Heart right ventricle (tissue), 16 donors: ENCODE measurements at places on chromosomes 16 and 17.

- no peak for DNase-seq
These were observed 12.2 kb downstream of the GJD3 start for GRCh38 chr17:40352237-40352778.

- DNase-seq: no peak
These were observed 5.7 kb downstream of the MATCAP1 start for GRCh38 chr16:67177743-67178699.

DNA sequence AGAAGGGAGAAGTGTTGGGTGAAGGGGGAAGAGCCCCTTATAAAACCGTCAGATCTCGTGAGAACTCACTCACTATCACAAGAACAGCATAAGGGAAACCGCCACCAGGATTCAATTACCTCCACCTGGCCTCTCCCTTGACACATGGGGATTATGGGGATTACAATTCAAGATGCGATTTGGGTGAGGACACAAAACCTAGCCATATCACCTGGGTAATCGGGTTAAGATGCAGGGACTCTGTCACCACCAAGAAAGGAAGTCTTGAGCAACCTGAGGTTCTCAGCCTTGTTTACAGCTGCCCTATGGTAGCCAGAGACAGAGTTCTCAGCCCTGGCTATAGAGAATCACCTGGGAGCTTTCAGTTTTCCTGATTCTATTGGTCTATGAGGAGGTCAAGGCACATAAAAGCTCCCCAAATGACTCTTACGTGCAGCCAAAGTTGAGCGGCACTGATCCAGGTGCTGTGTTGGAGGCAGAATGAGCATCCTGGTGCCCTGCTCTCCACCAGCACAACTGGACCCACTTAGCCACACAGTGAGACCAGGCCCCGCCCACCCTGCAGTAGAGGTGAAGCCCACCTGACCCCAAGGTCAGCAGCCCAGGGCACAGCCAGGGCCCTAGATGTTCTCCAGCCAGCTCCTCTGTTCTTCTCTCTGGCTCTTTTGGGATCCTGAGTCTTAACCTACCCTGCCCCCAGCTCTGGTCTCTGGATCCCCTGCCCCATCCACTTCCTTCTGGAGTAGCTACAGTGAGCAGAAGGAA, 138.5 kb upstream of the CDH5 start:
- DNase-seq: no peak

DNA sequence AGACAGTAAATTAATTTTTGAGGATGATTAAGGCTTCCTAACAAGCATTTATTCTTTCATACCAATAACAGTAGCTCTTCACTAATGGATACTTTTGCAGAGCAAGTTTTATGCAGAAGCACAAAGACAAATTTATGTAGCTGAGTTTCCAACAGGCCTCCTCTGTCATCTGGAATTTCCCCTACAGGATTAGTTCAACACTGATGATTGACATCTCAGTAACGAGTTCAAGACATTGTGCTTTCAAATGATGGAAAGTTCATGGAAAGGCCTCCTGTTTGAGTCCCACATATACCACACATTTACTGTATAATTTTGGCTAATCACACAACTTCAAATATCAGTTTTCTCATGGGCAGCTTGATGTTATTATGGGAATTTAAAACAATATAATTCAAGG, 40.6 kb downstream of the ABCA10 start:
- no peak for DNase-seq
